ENCODE measurements at places on chromosomes 2 and 18. TPM values are rescaled to one million over a fixed set of nuclear protein-coding genes. Genes with fewer than 3 reads are reported as not detected.

- no peak overlapping the region for H3K4me3 ChIP-seq
- no peaks in the 10 kb centered on the region for H3K27me3 ChIP-seq
- no peak for DNase-seq
- no peaks in the 10 kb centered on the region for H3K4me1 ChIP-seq
- H3K27ac ChIP-seq, result no peak overlapping the region
These were observed 35.5 kb upstream of the CD28 start for GRCh38 chr2:203670939-203671338.

GRCh38 chr2:86398500-86399474 lies 42.4 kb upstream of the KDM3A start:
- no peak overlapping the region for H3K27ac ChIP-seq
- no peak overlapping the region for H3K4me3 ChIP-seq
- no peak for DNase-seq

- H3K4me3 ChIP-seq, result no peak overlapping the region
- no peaks in the 10 kb centered on the region for H3K27me3 ChIP-seq
- H3K36me3 ChIP-seq, result no peaks in the 10 kb centered on the region
- no peak overlapping the region for H3K27ac ChIP-seq
These were observed 182.3 kb downstream of the RDH14 start for GRCh38 chr2:18378020-18378653.

GRCh38 chr2:224970311-224970710 lies 72.0 kb downstream of the DOCK10 start:
- no peaks in the 10 kb centered on the region for H3K36me3 ChIP-seq
- no peak overlapping the region for H3K27ac ChIP-seq
- no peaks in the 10 kb centered on the region for H3K27me3 ChIP-seq
- DNase-seq, result no peak

GRCh38 chr2:206641226-206641625 lies 1.1 kb upstream of the FAM237A start:
- no peaks in the 10 kb centered on the region for H3K4me1 ChIP-seq
- no peak for DNase-seq
- peaks cover 7% of the 10 kb centered on the region for H3K27me3 ChIP-seq
- no peaks in the 10 kb centered on the region for H3K36me3 ChIP-seq
- no peak overlapping the region for H3K4me3 ChIP-seq
- no peak overlapping the region for H3K27ac ChIP-seq

GRCh38 chr18:67665266-67665665 lies 148.7 kb upstream of the DSEL start:
- H3K36me3 ChIP-seq, result no peaks in the 10 kb centered on the region
- no peak for DNase-seq
- no peaks in the 10 kb centered on the region for H3K27me3 ChIP-seq

DNA sequence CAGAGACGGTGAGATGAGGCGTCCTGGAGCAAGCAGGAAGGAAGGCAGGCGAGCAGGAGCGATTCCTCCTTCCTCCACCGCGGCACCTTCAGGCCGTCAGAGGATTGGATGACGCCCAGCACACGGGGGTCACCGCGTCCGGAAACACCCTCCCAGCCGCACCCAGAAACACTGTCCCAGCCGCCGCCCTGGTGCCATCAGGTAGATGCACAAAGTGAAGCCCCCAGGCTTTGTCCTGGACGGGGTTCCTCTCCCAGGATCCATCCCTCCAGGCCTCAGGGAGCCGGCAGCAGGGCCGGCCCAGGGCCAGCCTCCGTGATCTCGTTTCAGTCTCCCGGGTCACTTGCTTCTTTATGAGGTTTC lies 31.5 kb downstream of the RTP5 start:
- peaks cover 31% of the 10 kb centered on the region for H3K4me1 ChIP-seq
- no peaks in the 10 kb centered on the region for H3K36me3 ChIP-seq
- no peak overlapping the region for H3K4me3 ChIP-seq

DNA sequence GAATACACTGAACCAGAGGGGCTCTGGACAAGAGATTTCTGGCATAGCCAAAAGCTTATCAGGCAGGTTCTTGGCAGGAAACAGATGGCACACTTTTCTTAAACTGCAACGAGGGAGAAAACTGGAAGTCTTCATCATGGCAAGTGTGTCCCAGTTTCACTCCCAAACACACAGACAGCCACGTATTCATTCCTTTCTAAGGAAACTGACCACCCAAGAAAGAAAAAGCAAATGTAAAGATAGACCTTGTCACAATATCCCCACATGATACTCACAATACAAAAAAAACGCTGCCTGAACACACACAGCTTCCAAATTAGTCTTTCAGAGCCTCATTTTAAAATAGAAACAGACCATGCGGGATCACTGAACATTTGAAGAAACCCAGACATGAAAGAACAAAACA lies 40.6 kb upstream of the RTTN start:
- no peak for DNase-seq
- H3K27me3 ChIP-seq, result no peaks in the 10 kb centered on the region
- no peaks in the 10 kb centered on the region for H3K36me3 ChIP-seq
- peak overlapping the region; percentile 40 for H3K27ac ChIP-seq
- H3K4me3 ChIP-seq, result no peak overlapping the region
- H3K4me1 ChIP-seq, result no peaks in the 10 kb centered on the region

DNA sequence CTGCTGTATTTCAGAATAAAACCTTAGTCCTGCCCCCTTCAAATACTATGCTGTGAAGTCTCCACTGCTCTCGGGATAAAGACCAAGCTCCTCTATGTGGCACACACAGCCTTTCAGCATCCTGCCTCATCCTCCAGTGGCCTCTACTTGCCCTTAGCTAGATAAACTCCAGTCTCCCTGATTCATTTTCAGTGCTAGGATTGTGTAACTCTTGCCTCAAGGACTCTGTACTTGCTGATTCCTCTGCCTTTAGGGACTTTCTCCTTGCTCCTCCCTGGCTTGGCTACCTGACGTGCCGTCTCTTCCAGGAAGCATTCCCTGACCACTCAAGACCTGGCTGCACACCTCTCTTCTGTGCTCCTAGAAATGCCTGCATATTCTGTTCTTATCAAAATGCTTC lies 416.7 kb downstream of the MTX2 start:
- H3K27ac ChIP-seq, result no peak overlapping the region
- no peaks in the 10 kb centered on the region for H3K27me3 ChIP-seq
- no peak overlapping the region for H3K4me3 ChIP-seq
- no peak for DNase-seq

- peak overlapping the region; percentile 66 for H3K27ac ChIP-seq
- DNase-seq, result peak; percentile 90
- H3K4me1 ChIP-seq, result no peaks in the 10 kb centered on the region
- H3K27me3 ChIP-seq, result no peaks in the 10 kb centered on the region
These were observed 75.0 kb downstream of the TMEM247 start for GRCh38 chr2:46554397-46554796.

- H3K36me3 ChIP-seq, result peaks cover 8% of the 10 kb centered on the region
- H3K4me1 ChIP-seq, result peaks cover 49% of the 10 kb centered on the region
- DNase-seq, result peak; percentile 61
- no peaks in the 10 kb centered on the region for H3K27me3 ChIP-seq
- H3K27ac ChIP-seq, result peak overlapping the region; percentile 97
These were observed 396 bp downstream of the CNOT9 start for GRCh38 chr2:218569038-218569431.

- no peak overlapping the region for H3K4me3 ChIP-seq
- H3K27ac ChIP-seq, result no peak overlapping the region
- DNase-seq, result no peak
- no peaks in the 10 kb centered on the region for H3K27me3 ChIP-seq
These were observed 5.4 kb upstream of the CRYGC start for GRCh38 chr2:208134928-208135586.

- no peak overlapping the region for H3K27ac ChIP-seq
- no peak overlapping the region for H3K4me3 ChIP-seq
- H3K4me1 ChIP-seq, result no peaks in the 10 kb centered on the region
- DNase-seq, result no peak
- H3K27me3 ChIP-seq, result no peaks in the 10 kb centered on the region
- no peaks in the 10 kb centered on the region for H3K36me3 ChIP-seq
These were observed 14.4 kb upstream of the SLC39A10 start for GRCh38 chr2:195642679-195643068.

DNA sequence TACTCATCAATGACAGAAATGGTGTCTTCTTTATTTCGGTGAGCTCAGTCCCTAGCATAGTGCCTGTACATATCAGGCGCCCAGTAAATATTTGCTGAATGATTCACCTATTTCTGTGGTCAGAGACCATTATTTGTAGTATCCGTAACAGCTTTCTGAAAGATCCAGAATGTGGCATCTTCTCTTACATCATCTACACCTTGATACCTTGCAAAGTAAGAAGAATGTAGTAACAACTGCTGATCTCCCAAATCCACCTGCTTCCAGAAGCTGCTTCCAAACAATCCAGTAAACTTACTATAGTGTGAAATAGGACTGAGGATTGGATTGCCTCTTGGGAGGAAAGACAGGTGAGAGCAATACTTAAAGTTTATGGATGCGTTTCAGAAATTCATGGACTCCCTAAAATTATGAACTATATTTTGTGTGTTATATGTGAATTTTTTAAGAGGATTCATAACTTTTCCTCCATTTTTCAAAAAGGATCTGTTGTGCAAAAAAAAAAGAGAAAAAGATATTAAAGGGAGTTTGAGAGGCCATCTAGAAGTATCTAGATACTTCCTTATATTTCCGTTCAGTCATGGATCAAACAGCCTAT lies 945 bp upstream of the ASXL2 start:
- DNase-seq, result no peak
- H3K27ac ChIP-seq, result peak overlapping the region; percentile 89
- H3K4me3 ChIP-seq, result peak overlapping the region; percentile 97
- peaks cover 13% of the 10 kb centered on the region for H3K4me1 ChIP-seq
- H3K36me3 ChIP-seq, result no peaks in the 10 kb centered on the region

DNA sequence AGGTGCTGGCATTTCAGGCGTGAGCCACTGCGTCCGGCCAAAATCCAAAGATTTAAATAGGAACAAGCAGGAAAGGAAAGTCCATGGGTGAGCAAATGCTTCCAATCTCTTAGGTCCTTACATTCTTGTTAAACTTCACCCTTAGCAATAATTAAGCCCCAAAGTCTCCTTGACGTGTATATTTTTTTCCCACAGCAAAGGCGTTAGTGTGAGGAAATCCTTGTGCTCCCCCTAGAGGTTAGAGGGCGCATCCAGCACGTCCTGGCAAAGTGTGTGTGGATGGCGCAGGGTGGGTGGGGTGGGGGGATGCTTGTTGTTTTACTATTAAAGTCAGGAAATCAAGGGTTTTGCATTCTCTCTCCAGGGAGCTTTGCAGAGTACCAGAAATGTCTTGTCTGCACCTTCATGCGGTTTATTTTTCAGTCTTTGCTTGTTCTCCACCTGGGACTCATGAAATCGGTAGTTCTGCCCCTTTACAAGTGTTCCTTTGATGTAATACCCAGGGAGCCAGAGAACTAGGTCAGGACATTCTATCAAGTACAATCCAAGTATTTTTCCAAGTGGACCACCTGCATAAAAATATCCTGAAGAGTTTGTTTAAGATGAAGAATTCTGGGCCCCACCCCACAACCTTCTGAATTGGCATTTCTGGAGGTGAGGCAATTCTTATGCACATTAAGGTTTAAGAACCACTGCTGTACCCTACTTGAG lies 22.2 kb upstream of the ITSN2 start:
- no peak overlapping the region for H3K4me3 ChIP-seq
- no peaks in the 10 kb centered on the region for H3K36me3 ChIP-seq
- H3K27me3 ChIP-seq, result no peaks in the 10 kb centered on the region
- no peaks in the 10 kb centered on the region for H3K4me1 ChIP-seq
- H3K27ac ChIP-seq, result no peak overlapping the region

DNA sequence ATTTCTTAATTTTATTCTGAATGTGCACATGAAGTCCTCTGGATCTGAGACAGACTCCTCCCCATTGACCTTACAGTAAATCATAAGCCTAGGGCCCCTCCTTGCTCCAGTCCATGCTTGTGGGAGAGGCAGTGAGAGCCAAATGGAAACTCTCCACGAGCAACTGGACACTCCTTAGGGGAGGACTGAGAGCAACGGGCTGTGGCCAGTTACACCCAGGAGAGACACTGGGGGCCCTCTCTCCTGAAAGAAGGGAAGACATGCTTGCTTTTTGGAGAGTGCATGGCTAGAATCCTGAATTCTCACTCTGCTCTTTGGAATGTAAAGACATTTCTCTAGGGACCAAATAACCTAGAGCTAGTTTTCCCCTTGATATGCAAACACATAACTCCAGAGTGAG lies 49.0 kb upstream of the BIN1 start:
- H3K36me3 ChIP-seq, result no peaks in the 10 kb centered on the region
- DNase-seq, result peak; percentile 65
- H3K4me1 ChIP-seq, result no peaks in the 10 kb centered on the region
- no peaks in the 10 kb centered on the region for H3K27me3 ChIP-seq
- no peak overlapping the region for H3K4me3 ChIP-seq
- H3K27ac ChIP-seq, result no peak overlapping the region

DNA sequence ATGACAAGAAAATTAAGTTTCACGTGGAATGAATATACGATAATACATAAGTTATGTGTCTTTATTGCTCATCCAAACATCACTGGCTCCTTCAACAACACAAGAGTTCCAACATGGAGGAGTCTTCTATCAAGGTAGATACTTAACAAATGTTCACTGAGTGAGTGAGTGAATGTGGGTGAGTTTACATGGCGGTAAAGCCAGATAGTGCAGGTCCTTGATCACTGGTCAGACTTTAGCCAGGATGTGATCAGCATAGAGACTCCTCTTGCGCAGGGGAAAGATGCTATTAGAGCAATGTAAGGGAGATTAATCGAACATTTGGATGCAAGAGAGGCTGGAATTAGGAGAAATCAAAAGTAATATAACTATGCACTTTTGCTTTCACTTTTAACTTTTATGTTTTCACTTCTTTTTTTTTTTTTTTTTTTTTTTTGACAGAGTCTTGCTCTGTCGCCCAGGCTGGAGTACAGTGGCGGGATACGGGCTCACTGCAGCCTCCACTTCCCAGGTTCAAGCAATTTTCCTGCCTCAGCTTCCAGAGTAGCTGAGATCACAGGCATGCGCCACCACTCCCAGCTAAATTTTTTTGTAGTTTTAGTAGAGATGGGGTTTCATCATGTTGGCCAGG lies 249.0 kb upstream of the ID2 start:
- H3K4me3 ChIP-seq, result no peak overlapping the region
- DNase-seq, result no peak
- no peaks in the 10 kb centered on the region for H3K36me3 ChIP-seq
- H3K27me3 ChIP-seq, result no peaks in the 10 kb centered on the region
- H3K4me1 ChIP-seq, result peaks cover 9% of the 10 kb centered on the region
- no peak overlapping the region for H3K27ac ChIP-seq

The GPR155 gene
- total RNA-seq, result 10.1 TPM

The KLHL30 gene
- total RNA-seq, result 29.0 TPM

The UNC80 gene
- 0.20 TPM for total RNA-seq

The MC2R gene
- total RNA-seq, result not detected

The BOLA3 gene
- 60.4 TPM for total RNA-seq

The SULT1C2 gene
- total RNA-seq, result not detected

The CFAP65 gene
- not detected for total RNA-seq

The RFX8 gene
- total RNA-seq, result not detected

The VAPA gene
- 213 TPM for total RNA-seq

The UGT1A4 gene
- total RNA-seq, result not detected

The FSHR gene
- total RNA-seq, result 1.1 TPM

The ANKRD62 gene
- not detected for total RNA-seq

The MDH1B gene
- total RNA-seq, result 0.33 TPM

The TMEM17 gene
- total RNA-seq, result 1.2 TPM

The C2orf78 gene
- not detected for total RNA-seq

All from right atrium auricular region (tissue), 2 donors.